Right lobe of liver (tissue), 6 donors: ENCODE measurements at places on chromosomes 11 and 22. TPM values are rescaled to one million over a fixed set of nuclear protein-coding genes. Genes with fewer than 3 reads are reported as not detected.

DNA sequence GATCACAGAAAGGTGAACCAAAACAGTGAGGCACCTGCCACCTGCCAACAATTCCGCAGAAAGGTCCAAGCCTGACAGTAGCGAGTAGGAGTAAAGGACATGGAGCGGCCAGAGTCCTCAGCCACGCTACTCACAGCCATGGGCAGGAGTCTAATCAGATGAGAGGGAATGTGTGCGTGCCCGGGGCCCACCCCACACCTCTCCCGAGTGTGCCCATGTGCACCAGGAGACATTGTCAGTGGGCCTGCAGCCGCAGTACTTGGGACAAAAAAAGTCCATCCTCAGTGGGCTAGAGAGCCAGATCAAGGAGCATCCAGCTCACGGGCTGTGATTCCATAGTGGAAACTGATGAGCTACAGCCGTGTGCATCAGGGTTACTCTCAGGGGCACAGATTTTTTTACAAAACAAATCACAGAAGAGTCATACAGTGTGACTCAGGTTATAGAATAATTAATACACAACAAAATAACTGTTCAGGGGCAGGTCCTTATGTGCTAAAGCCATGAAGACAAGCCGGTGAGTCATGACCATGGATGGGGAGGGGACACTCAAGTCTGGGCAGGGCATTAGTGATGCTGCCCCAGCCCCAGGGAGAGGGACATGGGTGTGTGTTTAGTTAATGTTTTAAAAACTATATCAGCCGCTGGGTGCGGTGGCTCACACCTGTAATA lies 12.0 kb downstream of the SART1 start:
- H3K27me3 ChIP-seq: no peaks in the 10 kb centered on the region
- H3K27ac ChIP-seq: no peak overlapping the region
- H3K4me1 ChIP-seq: no peaks in the 10 kb centered on the region

DNA sequence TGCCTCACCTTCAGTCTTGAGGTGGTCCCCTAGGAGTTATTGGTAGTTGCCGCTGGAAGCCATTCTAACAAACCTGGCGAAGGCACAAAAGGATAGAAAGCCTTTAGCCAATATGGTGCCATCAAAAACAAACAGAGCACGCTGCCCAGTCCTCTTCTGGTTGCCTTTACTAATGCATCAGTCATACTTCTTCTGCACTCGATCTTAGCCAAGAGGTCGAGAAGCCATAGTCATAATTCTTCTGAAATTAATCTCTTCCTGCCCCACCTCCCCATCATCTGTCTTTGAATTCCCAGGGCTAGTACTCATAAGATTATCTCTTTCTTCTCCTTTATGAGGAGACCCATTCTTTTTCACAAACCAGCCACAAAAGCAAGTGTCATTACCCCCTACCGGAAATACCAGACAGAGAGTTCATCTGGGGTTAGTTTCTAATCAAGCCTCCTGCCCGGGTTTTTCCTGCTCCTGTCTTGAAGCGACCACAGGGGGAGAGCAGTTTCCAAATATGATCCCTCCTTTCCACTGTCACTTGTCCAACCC lies 21.4 kb upstream of the EHF start:
- DNase-seq: no peak
- no peaks in the 10 kb centered on the region for H3K27me3 ChIP-seq
- no peaks in the 10 kb centered on the region for H3K36me3 ChIP-seq
- H3K4me3 ChIP-seq: no peak overlapping the region
- H3K27ac ChIP-seq: no peak overlapping the region

DNA sequence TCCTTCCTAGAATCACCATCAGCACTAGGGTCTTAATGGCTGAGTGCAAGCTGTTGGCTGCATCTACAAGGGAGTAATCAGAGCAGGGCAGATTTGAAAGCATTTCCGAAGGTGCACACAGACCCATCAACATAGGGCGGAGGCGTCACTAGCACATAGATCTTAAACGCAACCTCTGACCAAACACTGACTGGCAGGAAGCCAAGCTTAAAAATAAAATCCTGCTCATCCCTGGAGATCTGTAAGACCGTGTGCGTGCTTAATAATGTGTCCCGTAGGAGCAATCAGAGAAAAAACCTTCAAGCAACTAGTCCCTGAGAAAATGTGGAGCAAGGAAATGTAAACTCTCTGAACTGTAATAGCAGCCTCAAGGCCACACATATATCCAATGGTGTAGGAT lies 470.5 kb downstream of the ETS1 start:
- no peak overlapping the region for H3K4me3 ChIP-seq
- H3K27me3 ChIP-seq: no peaks in the 10 kb centered on the region
- no peak for DNase-seq
- H3K27ac ChIP-seq: no peak overlapping the region

DNA sequence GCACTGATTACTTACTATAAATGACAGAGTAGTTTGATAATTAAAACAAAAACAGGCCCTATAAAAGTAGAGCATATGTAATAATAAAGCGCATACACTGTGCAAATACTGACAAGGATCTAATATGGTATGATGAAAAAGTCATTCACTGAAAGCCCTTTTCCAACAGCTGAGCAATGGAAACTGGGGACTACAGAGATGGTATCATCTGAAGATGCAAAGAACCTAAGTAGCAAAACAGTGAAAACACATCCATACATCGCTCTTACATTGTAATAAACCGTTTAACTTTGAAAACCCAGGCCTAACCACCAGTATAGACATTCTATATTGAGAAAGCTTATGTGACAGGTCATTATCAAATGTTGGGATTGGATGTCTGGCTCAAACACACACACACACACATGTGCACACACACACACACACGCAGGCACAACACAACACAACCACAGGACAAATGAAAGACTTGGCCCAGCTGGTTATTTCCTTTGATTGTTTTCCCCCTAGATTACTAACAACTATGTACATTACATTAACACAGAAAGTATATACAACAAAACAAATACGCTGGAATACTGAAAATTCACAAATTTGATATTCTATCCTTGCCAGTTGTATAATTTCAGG lies 119.5 kb downstream of the APOL5 start:
- no peak overlapping the region for H3K27ac ChIP-seq
- DNase-seq: no peak
- H3K4me3 ChIP-seq: no peak overlapping the region
- H3K36me3 ChIP-seq: no peaks in the 10 kb centered on the region
- H3K4me1 ChIP-seq: peaks cover 12% of the 10 kb centered on the region
- no peaks in the 10 kb centered on the region for H3K27me3 ChIP-seq

- no peaks in the 10 kb centered on the region for H3K36me3 ChIP-seq
- H3K4me1 ChIP-seq: no peaks in the 10 kb centered on the region
- no peak overlapping the region for H3K4me3 ChIP-seq
- no peaks in the 10 kb centered on the region for H3K27me3 ChIP-seq
- H3K27ac ChIP-seq: no peak overlapping the region
Measured at GRCh38 chr11:92443199-92443598, 218.6 kb downstream of the FAT3 start.

DNA sequence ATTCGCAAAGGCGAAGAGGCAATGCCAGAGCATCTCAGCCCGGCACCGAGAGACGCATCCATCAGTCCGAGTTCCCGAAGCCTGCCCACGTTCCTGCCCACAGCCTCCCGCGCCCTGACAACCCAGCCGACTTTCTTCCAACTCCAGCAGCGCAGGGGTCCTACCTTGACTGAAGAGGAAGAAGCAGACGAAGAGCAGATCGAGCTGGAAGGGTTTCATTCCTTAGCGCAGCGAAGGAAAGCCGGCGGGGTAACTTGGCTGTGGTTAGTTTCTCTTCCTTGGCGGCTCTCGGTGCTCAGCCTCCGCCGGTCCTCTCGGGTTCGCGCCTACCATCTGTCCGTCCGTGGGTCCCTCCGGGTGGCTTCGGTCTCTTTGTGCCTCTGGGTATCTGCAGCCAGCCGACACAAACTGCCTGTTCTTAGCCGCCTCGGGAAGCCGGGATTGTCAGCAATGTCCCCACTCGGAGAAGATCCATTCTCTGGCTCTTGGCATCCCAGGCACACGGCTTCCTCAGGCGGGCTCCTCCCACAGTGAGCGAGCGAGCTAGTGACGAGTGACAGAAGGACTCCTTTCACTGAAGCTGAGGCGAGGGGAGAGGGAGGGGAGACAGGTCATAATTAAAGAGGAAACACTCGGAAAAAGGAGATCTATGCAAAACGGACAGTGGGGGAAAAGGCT lies at the start of gene KIRREL3:
Gene KIRREL3 (minus strand): TSS at position 480 of the 678 bp plus-strand sequence.
- no peaks in the 10 kb centered on the region for H3K36me3 ChIP-seq
- H3K27me3 ChIP-seq: no peaks in the 10 kb centered on the region
- DNase-seq: no peak
- no peaks in the 10 kb centered on the region for H3K4me1 ChIP-seq
- H3K4me3 ChIP-seq: peak within 1 kb of the TSS; percentile 25
- H3K27ac ChIP-seq: no peak within 1 kb of the TSS

DNA sequence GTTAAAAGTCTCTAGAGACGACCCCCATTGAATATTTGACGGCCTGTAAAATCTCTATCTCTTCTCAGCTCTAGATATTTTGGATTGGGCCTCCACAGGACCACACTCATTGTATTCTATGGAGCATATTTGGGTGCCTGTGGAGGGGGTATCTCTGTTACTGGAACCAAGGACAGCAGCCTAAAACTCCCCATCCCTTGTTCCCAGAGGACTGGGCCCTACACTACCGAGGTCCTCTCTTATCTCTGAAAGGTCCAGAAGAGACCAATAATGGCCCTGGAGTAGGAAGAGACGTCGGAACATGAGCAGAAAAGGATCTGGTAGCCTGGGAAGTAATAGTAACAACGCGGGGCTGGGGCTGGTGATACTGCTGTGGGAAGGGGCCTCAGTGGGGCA lies 542 bp downstream of the HPS4 start:
- H3K4me3 ChIP-seq: peak overlapping the region; percentile 96
- peaks cover 34% of the 10 kb centered on the region for H3K4me1 ChIP-seq
- no peaks in the 10 kb centered on the region for H3K27me3 ChIP-seq
- DNase-seq: no peak
- H3K36me3 ChIP-seq: no peaks in the 10 kb centered on the region

- H3K36me3 ChIP-seq: no peaks in the 10 kb centered on the region
- no peaks in the 10 kb centered on the region for H3K27me3 ChIP-seq
- no peak for DNase-seq
- H3K4me1 ChIP-seq: peaks cover 5% of the 10 kb centered on the region
- no peak overlapping the region for H3K27ac ChIP-seq
Measured at GRCh38 chr11:128040603-128041002, 546.8 kb downstream of the ETS1 start.

OR8B12 gene
- total RNA-seq: not detected

MYBPC3 gene
- total RNA-seq: 0.18 TPM

MEI1 gene
- 0.55 TPM for total RNA-seq

OR52N4 gene
- total RNA-seq: not detected

RPLP2 gene
- total RNA-seq: 222 TPM
